ENCODE measurements at places on chromosomes 7 and 10.

GRCh38 chr7:45088821-45089340 is at the start of gene NACAD:
NACAD (minus strand) TSS chr7:45088969; CDS start chr7:45088894, 75 bp downstream.
- DNase-seq, result no peak

DNA sequence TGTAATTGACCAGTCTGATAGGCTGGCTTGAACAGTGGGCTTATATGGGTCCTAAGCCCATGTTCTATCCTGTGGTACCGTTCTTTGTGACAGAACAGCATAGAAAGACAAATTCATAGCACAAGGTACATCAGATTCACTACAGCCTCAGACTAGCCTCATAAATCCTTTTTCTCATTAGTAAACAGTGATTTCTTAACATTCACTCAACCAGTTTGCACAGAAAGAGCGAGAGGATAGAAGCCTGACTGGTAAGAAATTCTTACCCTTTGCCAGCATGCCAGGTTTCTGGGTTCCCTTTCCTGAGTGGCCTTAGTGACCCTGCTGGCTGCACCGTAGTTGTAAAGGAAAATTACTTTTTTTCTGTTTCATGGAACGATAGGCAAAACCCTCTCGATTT is 412.1 kb downstream of the SH2D4B start:
- no peak for DNase-seq

DNA sequence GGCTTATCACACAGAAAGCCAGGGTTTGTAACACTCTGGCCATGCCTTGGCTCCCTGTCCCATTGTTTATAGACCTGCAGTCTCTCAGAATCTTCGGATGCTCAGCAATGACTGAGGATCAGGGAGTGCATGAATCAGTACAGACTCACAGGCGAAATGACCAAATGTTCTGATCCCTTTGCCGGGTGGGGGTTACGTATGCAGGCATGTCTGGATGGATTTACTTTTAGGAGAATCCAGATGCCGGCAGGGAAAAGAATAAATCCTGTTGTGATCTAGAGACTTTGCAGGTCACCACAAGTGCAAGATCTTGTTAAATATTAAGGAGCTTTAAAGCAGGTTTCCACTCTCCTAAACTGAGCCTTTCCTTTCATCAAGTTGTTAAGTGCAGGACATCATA is 149.5 kb downstream of the SFMBT2 start:
- DNase-seq, result peak; percentile 34

- no peak for DNase-seq
These were observed 13.0 kb upstream of the CHCHD1 start for GRCh38 chr10:73768881-73769280.

- DNase-seq, result no peak
These were observed 83.8 kb upstream of the NRP1 start for GRCh38 chr10:33418301-33418700.

DNA sequence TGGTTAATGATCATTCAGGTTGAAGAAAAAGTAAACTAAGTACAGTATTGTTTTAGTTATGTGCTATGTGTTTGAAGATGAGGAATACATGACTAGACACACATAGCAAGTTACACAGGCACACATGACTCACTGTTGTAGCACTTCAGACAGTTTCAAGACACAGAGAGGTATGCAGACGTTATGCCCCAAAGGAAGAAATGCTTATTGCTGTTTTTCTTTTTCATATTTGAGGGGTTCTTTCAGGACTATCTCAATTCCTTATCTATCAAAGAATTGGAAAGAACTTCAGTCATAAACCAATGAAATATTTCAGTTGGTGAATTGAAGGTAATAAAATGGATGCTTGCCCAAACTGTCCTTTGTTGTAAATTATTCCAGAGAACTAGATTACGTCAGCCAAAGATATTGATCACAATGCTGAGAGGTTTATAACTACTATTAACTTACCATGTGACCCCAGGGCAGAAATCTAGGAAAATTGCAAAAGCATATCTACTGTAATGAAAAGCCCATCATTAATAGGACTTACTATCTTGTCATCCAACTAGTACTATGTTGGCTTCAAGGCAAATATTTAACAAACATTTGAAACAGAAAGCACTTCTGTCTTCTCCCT is 61.2 kb upstream of the CAPZA2 start:
- peak; percentile 28 for DNase-seq

DNA sequence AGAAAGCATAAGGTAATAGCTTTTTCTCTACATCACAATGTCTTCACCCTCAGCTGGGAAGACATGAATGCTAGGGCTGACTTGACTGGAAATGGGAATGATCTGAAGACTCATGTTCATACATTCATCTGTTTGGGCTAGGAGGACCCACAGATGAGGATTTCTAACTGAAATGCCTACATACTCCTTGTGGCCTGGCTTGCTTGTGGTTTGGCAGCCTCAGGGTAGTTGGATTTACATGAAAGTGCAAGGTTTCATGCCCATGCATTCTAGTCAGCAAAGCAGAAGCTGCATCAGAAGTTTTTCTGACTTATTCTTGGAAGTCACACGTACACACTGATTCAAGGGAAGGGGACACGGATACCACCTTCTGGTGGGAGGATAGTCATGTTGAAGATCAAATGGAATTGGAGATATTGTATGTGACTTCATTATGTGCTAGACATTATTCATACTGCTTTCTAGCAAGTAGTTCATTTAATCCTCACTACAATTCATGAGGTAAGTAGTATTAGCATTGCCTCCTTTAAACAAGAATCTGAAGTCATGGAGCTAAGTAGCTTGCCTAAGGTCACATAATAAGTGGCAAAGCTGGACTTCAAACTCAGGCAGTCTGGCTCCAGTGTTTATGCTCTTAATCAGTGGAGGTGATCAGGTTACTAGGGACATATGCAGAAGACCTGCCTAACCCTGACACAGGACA is 957.0 kb downstream of the LRMDA start:
- no peak for DNase-seq

DNA sequence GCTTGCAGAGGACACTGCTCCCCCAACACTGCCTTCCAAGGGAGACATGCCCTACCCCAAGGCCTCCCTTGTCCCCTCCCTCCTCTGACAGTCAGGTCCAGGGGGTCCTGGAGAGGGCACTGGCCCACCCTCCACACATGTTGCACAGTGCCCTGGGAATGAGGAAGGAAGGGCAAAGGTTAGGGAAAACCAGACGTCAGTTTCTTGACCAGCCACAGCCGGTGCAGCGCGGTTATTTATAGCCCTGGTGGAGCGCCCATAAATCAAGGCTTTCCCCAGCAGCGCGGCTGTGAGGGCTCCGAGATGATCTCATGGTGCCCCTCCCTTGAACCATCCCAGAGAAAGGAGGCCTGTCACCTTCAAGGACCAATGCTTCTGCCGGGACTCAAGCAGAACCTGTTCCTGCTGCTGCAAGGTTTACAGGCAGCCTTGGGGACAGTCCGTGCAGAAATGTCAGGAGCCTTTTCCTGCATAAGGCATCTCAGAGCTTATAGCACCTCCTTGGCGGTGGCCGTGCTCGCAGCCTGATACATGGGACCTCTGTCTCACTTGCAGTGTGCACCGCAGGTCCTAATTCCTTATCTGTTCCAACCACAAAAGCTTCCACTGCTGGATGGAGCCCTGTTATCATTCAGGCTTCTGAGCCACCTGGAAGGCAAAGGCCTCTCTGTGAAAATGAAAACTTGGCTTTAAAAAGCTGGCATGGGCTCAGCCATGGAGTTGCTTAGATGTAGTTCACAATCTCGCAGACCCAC is 127.3 kb downstream of the LHPP start:
- no peak for DNase-seq

DNA sequence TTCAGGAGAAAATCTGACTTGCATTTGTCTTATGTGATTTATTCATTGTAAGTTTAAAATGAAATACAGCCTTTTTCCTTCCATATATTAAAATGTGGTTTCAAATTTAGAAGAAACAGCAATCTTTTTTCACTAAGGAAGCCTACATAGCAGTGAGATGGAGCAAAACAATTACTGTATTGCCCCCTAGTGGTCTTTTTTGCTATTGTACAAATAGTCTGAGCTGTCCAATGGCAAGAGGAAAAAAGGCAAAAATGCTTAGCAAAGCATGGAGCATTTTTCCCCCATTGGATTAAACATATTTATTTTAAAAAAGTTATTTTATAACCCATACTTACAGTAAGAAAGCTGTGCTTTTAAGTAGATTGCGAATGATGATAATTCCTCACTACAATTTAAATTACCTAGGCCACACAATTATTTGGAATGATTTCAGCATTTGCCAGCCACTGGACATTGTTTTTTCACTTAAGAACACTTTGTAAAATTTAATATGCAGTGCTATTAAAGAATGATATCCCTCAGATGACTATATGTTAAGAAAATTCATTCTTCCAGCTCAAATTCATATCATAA is 119.5 kb downstream of the CPED1 start:
- peak; percentile 58 for DNase-seq
